ENCODE measurements at places on chromosomes 6 and 20.

- DNase-seq: no peak
Observed at GRCh38 chr6:95087394-95088097, 489.8 kb upstream of the MANEA start.

GRCh38 chr6:131955876-131956275 is 4.7 kb upstream of the CCN2 start:
- DNase-seq: no peak

DNA sequence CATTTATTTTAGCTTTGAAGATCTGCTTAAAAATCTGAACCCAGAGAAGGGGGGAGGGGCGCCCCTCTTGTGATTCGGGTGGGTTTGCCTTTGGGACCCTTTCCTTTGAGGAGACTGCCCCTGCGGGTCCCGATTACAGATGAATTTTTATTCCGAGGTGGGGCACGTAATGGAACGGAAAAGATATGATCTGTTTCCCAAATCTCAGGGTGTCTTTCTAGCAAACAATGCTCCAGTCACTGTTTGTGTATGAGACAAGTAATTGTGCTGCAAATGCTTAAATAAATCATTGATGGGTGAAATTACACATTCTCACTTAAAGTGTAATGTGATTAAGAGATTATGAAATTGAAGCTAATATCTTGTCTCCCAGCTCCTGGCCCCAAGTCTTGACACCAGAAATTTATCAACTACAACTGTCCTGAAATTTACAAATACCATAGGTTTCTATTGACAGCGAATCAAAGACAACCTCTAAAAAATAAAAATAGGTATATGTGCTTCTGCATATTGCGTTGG is 30.7 kb downstream of the TFAP2A start:
- no peak for DNase-seq

DNA sequence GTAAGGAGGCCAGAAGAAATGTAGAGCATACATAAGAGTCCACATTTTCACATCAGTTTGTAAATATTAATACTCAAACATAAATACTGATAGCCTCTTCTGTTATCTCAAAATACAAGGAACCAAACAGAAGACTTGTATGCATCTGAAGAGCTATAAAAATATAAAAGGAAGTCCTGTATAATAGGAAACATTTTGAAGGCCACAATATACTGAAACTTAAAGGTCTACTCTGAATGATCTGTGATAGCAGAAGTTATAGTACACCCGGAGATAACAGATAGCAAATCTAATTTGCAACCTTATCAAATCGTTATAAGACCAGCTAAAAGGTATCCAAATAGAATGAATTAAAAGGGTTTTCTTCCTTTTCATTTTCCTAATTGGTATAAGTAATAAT is 111.2 kb downstream of the HIVEP2 start:
- no peak for DNase-seq

DNA sequence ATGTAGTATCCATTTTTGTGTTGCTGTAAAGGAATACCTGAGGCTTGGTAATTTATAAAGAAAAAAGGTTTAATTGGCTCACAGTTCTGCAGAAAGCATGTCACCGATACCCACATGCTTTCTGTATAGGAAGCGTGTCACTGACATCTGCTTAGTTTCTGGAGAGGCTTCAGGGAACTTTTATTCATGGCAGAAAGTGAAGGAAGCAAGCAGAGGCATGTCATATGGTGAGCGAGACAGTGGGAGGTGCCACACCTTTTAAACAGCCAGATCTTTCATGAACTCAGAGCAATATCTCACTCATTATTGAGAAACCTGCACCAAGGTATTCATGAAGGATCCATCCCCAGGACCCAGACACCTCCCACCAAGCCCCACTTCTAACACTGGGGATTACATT is 3.5 kb downstream of the SUMO4 start:
- no peak for DNase-seq

GRCh38 chr20:24405810-24406209 is 63.6 kb upstream of the SYNDIG1 start:
- no peak for DNase-seq

- no peak for DNase-seq
Observed at GRCh38 chr20:10239954-10240353, 21.3 kb downstream of the SNAP25 start.

DNA sequence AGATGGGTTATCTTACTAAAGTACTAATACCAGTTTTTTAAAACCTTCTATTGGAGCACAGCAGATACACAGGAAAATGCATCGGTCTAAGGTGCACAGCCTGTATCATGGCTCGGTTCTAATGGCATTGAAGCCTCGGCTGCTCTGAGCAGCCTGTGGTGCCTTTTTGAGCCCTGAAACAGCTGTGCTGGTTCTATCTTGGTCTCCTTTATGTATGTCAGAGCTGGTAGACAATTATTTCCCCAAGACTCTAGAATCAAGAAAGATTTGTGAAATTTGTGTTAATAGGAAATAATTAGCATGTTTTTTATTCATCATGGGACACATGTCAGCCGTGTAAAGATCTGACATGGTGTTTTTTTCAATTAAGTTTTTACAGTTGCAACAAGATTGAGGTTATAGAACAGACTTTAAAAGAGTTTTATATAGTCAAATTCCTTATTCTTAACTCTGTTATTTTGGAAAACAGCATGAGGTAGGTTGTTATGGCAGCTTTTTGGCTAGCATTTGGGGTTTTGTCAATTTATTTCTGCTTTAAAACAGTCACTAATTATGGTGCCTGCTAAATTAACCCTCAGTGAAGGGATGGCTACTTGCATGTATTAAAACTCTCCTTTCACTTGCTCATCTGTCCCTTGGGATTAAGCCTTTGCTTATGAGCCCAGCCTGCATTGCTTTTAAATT is 40.3 kb upstream of the C20orf144 start:
- DNase-seq: no peak

DNA sequence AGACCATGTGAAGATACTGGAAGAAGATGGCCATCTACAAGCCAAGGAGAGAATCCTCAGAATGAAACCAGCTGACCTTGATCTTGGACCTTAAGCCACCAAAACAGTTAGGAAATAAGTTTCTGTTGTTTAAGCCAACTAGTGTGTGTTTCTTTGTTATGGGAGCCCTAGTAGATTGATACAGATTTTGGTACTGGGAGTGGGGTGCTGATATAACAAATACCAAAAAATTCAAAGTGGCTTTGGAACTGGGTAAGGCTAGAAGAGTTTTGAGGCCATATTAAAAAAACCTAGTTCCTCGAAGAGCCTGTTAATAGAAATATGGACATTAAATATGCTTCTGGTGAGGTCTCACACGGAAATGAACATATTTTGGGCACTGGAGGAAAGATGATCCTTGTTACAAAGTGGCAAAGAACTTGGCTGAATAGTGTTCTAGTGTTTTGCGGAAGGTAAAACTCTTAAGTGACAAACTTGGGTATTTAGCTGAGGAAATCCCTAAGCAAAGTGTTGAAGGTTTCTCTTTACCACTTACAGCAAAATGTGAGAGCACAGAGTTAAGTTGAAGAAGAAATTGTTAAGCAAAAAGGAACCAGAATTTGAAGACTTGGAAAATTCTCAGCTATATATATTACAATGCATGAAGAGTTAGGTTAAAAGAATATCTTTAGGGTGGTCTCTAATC is 55.1 kb upstream of the CD83 start:
- DNase-seq: no peak

DNA sequence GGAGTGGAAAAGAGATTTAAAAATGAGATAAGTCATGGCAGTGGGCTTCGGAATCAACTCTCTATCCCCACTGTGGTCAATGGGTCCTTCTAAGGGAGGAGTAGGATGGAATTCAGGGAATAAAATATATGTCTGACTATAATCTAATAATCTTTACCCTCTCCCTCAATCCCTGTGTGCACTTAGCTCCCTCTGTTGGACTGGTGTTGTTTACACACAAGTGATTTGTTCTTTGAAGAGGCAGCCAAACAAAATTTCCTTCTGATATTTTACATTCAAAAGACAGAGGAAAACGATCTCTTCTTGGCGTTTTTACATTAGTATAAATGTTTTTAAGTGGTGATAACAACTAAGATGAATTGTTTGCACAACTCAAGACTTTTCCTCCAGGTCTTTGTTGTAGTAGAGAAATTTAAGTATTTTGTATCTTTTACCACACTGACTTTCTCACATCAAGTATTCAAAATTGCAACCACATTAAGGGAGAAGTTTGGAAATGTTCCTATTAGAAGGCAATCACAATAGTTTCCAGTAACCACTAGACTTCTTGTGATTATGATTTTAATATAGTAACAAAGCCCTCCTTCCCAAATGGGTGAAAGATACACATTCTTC is 317.8 kb downstream of the CENPW start:
- no peak for DNase-seq

- no peak for DNase-seq
Observed at GRCh38 chr6:168407842-168408241, 33.1 kb upstream of the SMOC2 start.

- no peak for DNase-seq
Observed at GRCh38 chr6:166520905-166521834, 65.3 kb downstream of the RAMACL start.

DNA sequence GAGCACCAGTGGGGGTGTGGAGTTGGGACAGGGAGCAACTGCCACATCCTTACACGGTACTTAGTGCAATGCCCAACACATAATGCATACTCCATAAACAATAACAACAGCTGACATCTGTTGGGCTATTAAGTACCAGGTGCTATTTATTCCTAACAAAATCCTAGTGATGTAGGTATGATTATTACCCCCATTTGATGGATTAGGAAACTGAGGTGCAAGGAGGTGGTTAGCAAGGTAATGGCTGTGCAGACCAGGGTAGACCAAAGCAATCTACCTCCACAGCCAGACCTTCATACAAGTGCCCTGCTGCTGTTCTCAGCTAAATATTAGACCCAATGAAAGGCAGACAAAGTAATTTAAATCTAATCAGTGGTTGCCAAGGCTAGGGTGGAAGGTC is 36.8 kb downstream of the SLC13A3 start:
- DNase-seq: no peak

DNA sequence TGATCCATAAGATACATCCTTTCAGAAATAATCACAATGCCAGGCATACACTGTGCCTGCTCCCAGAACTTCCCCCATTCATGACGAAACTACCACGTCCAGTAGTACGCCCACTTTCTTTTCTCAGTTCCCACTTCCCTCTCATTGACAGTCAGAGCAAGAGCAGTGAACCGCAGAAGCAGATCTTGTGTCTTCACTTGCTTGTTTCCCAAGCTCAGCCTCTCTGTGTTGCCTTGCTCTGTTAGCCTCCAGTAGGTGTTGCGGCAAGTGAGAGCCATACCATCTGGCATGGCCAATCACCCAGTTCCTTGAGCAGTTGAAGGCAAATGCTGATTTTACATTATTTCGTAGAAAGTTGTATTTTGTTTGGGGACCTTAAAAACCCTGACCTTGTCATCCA is 11.7 kb downstream of the UST start:
- no peak for DNase-seq

DNA sequence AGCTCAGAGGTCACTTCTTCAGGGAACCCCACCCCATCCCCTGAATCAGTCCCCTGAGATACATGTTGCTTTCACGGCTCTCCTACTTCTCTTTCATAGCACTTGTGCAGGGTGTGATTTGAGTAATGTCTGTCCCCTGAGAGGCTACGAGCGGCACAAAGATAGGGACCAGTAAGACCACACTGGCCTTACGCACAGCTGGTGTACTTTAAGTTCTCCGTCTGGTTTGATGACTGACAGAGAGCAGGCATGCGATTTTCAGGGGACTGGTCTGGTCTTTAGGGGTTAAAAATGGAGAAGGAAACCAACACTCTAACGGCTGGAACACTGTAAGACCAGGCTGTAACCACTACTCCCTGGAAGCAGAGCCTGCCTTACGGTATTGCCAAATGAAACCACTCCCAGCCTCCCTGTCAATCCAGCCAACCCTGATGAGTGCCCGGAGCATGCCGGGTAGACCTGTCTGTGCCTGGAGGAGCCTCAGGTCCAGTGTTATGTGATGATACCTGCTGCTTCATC is 47.1 kb downstream of the ELMO2 start:
- DNase-seq: no peak

- no peak for DNase-seq
Observed at GRCh38 chr6:5557506-5557905, 296.2 kb downstream of the FARS2 start.

DNA sequence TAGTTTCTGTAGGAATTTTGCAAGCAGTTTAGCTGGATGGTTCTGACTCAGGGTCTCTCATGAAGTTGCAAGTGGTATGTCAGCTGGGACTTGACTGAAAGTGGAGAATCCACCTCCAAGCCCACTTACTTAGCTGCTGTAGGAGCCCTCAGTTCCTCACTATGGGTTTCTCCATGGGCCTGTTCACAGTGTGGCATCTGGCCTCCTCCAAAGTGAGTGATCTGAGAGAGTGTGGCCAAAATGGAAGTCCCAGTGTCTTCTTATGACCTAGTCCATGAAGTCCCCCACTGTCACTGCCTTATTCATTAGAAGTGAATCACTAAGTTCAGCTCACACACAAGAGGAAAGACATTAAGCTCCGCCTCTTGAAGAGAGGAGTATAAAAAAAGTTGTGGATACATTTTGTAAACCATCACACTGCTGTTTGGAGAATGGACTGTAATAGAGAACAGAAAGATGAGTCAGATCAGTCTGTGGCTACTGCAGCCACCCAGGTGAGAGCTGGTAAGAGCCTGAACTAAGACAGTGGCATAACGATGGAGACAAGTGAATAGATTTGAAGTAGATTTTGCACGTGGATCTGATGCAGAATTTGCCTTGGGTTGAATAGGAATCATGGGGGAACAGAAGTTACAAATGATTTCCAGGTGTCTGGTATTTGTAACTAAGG is 4.9 kb upstream of the NELFCD start:
- no peak for DNase-seq

GRCh38 chr6:167571550-167571949 is 246.7 kb downstream of the TTLL2 start:
- DNase-seq: no peak

DNA sequence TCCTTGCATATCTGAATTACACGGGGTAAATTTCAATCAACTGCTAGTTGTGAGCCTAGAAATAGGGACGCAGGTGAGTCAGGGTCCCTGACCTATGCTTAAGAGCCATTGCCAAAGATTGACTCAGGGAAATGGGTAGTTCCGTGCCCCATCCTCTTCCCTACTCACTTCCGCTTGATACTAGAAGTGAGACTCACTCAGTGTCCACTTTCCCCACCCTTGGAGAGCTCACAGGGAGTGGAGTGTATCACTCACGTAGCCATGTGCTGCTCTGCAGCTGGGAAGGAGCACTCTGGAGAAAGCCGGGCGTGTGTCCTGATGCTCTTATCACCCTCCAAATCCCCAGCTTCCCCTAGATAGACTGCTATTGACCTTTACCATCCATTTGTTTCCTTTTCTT is 543 bp upstream of the MUC22 start:
- no peak for DNase-seq

GRCh38 chr6:104003803-104004516 is 855.8 kb downstream of the HACE1 start:
- DNase-seq: no peak

DNA sequence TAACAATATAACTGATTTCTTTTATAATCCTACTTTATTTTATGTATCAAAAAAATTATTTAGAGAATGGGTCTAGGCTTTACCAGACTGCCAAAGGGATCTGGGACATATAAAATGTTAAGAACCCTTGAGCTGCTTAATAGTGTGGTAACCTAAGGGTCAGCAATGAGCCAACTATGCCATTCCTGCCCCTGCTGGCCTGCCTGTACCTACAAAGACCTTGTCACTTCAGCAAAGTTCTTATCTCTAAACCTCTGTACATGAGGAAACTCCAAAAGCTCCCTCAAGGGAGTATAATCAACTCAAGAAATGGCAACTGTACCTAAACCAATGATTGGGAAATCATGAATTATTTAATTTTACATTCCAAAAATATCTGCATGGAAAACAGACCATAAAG is 266.9 kb downstream of the PKHD1 start:
- no peak for DNase-seq

Data from stimulated activated CD8-positive, alpha-beta memory T cell treated with anti-CD3 and anti-CD28 coated beads, Interleukin-12 subunit alpha, Interleukin-12 subunit beta, amount 100 ng/mL, for 4 hours (primary cell).